ENCODE measurements at places on chromosomes 13 and 19. TPM values are rescaled to one million over a fixed set of nuclear protein-coding genes. Genes with fewer than 3 reads are reported as not detected.

GRCh38 chr19:35349614-35350521 lies 2.2 kb downstream of the FFAR1 start:
- H3K36me3 ChIP-seq: no peaks in the 10 kb centered on the region
- H3K4me1 ChIP-seq: no peaks in the 10 kb centered on the region
- H3K27ac ChIP-seq: no peak overlapping the region
- H3K4me3 ChIP-seq: no peak overlapping the region

DNA sequence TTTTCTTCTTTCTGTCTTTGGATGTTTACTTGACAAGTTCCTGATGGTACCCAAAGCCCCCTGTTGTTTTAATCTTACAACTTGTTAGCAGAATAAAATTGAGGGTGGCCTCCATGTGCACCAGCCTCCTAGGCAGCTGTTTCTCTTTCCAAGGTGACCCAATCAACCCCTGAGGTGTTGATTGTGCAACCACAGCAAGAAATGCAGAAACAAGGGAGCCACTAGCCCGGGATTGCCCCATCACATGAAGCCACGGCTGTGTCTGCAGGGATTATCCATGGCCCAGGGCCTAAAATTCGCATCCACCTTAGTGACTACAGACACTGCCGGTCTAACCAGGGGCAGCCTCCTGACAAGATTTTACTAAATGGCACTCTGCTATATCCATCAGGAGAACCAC lies 14.4 kb downstream of the CEACAM4 start:
- no peaks in the 10 kb centered on the region for H3K4me1 ChIP-seq
- no peaks in the 10 kb centered on the region for H3K27me3 ChIP-seq
- H3K36me3 ChIP-seq: no peaks in the 10 kb centered on the region

LMO7 gene
- total RNA-seq: 230 TPM

ALG5 gene
- total RNA-seq: 62.0 TPM

RFC3 gene
- total RNA-seq: 46.4 TPM

Measured in Caco-2 (cell line).